Naive thymus-derived CD8-positive, alpha-beta T cell (primary cell): ENCODE measurements at places on chromosomes 13 and 19.

- DNase-seq: no peak
These were observed 2.0 kb downstream of the GPI start for GRCh38 chr19:34366738-34367623.

GRCh38 chr13:93430381-93430780 is 203.8 kb downstream of the GPC6 start:
- DNase-seq: no peak

DNA sequence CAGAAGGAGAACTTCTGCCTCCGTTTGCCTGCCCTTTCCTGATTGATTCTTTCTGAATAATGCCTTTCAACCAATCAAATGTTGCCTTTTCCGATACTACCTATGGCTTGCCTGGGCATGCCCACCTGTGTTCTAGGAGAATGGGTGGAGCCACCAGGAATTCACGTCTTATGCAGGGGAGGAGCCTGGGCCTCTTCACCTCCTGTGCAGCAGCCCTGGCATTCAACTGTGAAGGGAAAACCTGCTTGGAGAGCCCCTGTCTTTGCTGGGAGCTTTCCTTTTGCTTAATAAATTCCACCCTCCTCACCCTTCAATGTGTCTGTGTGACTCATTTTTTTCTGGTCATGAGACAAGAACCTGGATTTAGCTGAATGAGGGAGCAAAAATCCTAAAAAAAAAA is 730.7 kb downstream of the UQCRFS1 start:
- DNase-seq: no peak

DNA sequence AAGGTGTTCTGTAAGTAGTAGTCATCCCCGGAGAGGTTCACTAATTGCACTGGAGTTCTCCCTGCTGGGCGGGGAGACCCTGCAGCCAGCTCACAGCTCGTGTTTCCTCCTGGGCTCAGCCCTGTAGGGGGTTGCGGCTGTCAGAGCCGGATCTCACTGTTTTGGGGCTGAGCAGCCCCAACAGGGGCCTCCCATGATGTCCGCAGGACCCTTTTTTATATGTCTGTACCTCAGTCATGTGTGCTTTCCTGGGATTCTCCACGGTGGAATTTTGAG is 130.2 kb upstream of the MCF2L start:
- no peak for DNase-seq

DNA sequence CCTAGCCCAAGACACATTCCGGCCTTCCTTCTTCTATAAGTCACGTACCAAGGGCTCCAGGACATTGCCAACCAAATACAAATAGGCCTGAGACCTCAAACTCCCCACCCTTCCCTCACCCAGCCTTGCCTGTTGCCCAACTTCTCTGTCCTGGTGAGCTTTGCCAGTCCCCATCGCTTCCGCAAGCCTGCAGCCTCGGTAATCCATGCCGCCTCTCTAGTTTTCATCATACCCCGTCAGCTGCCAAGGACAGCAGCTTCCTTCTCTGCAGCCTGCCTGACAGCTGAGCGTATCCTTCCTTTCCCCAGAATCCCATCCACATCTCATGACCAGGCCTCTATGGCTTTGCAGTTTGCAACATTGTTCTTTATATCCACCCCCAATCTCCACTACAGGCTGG is 36.6 kb upstream of the POMP start:
- no peak for DNase-seq

DNA sequence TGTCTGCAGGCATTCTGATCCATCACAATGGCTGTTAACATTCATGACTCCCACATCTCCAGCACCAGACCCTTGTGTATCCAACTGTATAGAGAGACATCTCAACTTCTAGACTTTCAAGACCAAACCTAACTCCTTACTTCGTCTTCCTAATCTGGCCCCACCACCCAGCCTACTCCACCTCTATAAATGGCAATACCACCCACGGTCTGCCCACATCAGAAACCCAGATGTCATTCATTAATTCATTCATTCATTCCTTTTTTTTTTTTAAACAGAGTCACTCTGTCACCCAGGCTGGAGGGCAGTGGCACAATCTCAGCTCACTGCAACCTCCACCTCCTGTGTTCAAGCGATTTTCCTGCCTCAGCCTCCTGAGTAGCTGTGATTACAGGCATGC is 10.4 kb downstream of the GPR42 start:
- no peak for DNase-seq
